Amniotic epithelial cell (primary cell): ENCODE measurements at places on chromosomes 6 and 20.

- no peak for DNase-seq
Observed at GRCh38 chr20:40670253-40670652, 18.8 kb downstream of the MAFB start.

GRCh38 chr20:31835977-31836852, 9.2 kb downstream of the FOXS1 start:
- DNase-seq: peak; percentile 85

GRCh38 chr6:1892716-1893115, 283.0 kb downstream of the FOXC1 start:
- no peak for DNase-seq

GRCh38 chr6:143501851-143502250, 9.7 kb downstream of the FUCA2 start:
- DNase-seq: no peak

DNA sequence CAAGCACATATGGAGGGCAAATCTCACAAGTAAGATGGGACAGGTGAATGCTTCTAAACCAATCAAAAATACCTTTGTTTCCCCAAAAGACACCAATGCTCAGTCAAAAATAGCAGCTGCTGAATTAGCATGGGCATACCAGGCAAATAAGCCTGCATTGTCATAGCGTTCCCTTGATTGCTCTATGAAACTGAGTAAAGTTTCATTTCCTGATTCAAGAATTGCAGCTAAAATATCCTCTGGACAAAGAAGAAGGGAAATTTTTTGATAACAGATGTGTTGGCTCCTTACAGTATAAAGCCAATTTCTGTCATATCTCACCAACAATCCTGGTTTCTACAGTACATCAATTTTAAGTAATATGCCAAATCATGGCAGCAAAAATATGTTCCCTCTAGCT, 3.3 kb upstream of the TMEM14A start:
- DNase-seq: no peak

DNA sequence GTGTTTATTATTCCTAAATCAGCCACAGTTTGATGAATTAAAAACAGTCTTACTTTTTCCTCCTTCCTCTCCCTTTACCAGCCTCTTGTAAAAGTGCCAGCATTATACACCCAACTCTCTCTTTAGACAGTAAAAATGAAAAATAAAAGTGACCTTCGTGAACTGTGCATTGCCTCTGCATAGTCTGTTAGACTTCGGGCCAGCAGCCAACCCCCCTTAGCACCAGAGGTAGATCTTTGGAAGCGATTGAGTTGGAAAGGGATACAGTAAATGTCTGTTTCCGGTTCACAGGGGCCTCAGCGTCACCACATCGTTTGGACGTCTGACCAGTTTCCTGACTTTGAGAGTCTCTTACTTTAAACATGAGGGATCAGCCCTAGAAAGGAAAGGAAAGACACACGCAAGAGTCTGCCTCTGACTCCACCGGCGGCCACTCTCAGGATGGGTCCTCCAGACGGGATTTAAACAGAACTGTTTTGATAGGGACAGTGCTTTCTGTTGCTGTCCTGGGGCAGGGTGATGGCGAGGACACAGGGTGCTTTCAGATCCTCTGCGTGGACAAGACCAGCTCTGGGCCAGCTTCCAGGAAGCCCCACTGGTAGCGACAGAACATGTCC, 206.6 kb upstream of the PREP start:
- DNase-seq: no peak

GRCh38 chr6:168309997-168310396, 9.6 kb downstream of the DACT2 start:
- no peak for DNase-seq

DNA sequence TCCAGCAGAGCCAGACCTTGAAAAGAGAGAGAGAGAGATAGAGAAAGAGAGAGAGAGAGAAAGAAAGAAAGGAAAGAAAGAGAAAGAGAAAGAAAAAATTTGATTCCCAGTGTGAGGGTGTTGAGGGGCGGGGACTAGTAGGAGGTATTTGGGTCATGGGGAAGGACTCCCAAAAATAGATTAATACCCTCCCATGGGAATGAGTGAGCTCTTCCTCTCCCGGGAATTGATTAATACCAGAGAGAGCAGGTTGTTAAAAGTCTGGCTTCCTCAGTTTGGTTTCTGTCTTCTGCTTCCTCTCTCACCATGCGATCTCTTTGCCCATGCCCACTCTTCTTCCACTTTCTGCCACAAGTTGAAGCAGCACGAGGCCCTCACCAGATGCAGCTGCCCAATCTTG, 28.8 kb upstream of the CFAP206 start:
- no peak for DNase-seq

- peak; percentile 32 for DNase-seq
Observed at GRCh38 chr20:50996901-50997865, 25.7 kb downstream of the KCNG1 start.

- DNase-seq: peak; percentile 66
Observed at GRCh38 chr6:45073771-45074170, 254.4 kb upstream of the RUNX2 start.
